Neural progenitor cell (in vitro differentiated cells): ENCODE measurements at places on chromosomes 1 and 21. TPM values are rescaled to one million over a fixed set of nuclear protein-coding genes. Genes with fewer than 3 reads are reported as not detected.

DNA sequence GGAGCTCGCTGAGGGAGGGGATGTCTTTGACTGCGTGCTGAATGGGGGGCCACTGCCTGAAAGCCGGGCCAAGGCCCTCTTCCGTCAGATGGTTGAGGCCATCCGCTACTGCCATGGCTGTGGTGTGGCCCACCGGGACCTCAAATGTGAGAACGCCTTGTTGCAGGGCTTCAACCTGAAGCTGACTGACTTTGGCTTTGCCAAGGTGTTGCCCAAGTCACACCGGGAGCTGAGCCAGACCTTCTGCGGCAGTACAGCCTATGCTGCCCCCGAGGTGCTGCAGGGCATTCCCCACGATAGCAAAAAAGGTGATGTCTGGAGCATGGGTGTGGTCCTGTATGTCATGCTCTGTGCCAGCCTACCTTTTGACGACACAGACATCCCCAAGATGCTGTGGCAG lies 1.4 kb downstream of the TSSK3 start:
- DNase-seq = no peak

DNA sequence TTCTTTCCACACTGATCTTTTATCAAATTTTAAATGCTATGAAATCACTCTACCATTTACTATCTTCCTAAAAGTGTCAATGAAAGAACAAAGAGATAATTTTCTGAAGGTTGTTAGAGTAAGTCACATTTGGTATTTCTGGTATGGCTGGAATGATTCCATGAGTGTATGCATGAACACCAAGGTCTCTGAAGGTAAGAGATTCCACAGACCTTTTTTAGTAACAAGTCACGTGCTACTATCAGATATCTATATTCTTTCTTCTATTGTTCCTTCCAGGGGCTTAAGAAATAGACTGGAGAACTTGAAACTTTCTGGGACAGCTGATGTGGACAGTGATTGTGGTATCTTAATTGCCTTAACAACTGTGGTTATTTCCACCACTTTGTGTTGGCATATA lies 265.0 kb downstream of the SDCCAG8 start:
- DNase-seq = no peak

DNA sequence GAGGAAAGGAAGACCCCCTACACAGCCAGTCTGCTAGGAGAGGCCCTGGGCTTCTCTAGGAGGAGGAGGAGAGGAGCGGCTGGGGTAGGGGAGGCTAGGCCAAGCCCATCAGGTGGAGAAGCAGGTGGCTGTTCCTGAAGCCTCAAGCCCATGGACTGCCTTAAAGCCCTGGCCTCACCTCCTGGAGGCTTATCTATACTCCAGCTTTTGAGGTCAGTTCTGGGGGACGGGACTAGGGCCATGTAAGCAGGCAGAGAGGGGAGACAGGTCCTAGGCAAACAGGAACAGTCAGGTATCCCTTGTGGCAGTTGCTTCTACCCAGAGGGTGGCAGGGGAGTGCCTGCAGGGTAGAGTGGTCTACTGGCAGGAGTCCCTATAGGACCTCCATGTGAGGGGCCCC lies 40.6 kb downstream of the KCNC4 start:
- no peak for DNase-seq

- no peak for DNase-seq
Measured at GRCh38 chr1:66135161-66135560, 342.5 kb downstream of the PDE4B start.

- peak; percentile 46 for DNase-seq
Measured at GRCh38 chr1:37633040-37633937, 1.4 kb downstream of the RSPO1 start.

DNA sequence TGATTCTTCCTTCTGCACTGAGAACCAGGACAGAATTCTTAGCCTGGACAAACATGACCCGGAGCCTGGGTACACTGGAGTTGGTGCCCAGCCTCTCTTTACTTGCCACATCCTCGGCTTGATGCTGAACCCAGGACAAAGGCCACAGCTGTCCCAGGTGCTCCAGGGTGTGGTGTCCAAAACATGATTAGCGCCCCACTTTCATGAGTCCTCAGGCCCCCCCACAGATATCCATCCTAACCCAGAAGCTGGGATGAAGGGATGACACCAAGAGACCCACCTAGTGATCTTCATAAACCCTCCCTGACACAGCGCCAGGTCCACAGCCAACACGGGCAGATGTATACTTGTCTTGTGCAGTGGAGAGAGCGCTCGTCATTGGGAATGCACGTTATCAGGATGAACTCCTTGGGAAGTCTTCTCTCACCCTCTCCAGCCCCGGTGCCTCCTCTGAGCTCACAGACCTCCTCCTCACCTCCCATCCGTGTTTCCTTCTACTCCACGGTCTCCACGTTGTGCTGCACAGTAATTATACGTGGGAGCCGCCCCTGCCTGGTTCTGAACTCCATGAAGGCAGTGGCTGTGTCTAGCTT lies 3.6 kb downstream of the ABCA4 start:
- no peak for DNase-seq

- DNase-seq = no peak
Measured at GRCh38 chr21:36200081-36200561, 43.5 kb downstream of the DOP1B start.

DNA sequence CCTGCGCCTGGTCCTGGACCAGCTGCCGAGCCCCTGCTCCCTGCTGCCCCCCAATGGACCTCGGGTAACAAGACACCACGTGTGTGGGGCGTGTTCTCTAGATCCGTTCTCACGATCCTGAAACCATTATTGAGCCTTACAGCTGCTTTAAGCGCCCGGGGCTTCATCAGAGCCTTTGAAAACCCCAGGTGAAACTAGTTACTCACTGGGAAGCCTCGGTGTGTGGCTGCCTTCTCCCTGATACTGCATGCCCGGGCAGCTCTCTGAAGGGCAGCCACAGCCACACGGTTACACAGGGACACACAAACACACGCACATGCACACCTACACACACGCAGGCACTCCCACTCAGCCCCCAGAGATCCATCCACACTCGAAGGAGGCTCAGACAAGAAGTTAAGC lies 5.3 kb downstream of the HES2 start:
- peak; percentile 87 for DNase-seq

GRCh38 chr1:42833981-42834380 lies 12.4 kb upstream of the ZNF691 start:
- DNase-seq = no peak

DNA sequence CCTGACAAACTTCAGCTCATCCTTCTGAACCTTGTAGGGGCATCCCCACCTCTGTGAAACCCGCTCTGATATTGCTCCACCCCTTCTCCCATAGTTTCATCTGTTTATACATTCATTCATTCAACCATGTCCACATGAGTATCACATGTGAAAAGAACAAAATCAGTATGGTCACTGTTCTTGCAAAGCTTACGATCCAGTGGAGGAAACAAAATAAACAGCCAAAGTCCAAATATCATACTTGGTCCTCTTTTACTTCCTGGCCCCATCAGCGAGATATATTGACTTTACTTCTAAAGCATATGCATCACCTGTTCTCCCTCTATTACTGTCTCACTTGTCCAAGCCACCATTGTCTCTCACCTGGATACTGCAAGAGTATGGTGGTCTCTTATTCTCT lies 35.6 kb downstream of the C8A start:
- no peak for DNase-seq

GRCh38 chr1:207811920-207812720 lies 60.3 kb downstream of the CD46 start:
- peak; percentile 32 for DNase-seq

GRCh38 chr1:24683713-24684162 lies 40.6 kb downstream of the SRRM1 start:
- DNase-seq = no peak

GRCh38 chr1:89719502-89720306 lies 86.8 kb downstream of the LRRC8C start:
- peak; percentile 50 for DNase-seq

DNA sequence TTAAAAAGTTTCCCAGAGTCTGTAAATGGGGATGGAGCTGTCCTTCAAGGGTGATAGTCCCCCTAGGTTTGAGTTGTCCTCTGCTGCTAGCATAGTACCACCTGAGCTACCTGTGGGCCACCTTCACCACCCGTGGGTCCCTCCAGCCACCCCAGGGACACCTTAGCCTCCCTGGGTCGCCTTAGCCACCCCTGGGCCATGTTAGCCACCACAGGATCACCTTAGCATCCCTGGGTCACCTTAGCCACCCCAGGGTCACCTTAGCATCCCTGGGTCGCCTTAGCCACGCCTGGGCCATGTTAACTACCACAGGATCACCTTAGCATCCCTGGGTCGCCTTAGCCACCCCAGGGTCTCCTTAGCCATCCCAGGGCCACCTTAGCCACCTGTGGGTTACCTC lies 67.1 kb downstream of the ADARB1 start:
- no peak for DNase-seq

- no peak for DNase-seq
Measured at GRCh38 chr1:47759936-47760629, 237.1 kb downstream of the TRABD2B start.

DNA sequence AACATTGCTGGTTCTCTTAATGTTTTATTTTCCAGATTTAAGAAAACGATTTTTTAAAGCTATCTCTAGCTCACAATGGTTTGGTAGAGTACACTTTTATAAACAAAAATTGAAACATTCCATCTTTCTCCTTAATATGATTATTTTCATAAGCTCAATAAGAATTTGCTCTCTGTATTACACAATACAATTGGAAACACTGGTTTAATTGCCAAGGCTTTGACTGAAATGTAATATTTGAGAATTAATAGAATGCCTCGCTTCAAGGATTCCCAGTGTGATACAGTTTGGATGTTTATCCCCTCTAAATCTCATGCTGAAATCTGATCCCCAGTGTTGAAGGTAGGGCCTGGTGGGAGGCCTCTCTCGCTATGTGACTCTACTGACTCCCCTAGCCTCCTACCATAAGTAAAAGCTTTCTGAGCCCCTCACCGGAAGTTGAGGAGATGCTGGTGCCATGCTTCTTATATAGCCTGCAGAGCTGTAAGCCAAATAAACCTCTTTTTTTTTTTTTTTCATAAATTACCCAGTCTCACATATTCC lies 67.4 kb downstream of the DDAH1 start:
- peak; percentile 39 for DNase-seq

DNA sequence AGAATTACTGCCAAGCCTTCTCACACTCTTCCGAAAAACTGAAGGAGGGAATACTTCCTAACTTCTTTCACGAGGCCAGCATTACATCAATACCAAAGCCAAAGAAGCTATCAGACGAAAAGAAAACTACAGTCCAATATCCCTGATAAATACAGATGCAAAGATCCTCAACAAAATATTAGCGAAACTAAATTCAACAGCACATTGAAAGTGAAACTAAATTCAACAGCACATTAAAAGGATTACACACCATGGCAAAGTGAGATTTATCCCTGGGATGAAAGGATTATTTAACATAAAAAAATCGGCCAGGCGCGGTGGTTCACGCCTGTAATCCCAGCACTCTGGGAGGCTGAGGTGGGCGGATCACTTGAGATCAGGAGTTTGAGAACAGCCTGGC lies 176.8 kb downstream of the FAF1 start:
- DNase-seq = no peak

GRCh38 chr1:118928739-118929554 lies 59.2 kb downstream of the TBX15 start:
- DNase-seq = peak; percentile 78

GRCh38 chr1:64861611-64862010 lies 104.7 kb downstream of the JAK1 start:
- peak; percentile 73 for DNase-seq

- no peak for DNase-seq
Measured at GRCh38 chr1:86231076-86231475, 74.5 kb upstream of the COL24A1 start.

DNA sequence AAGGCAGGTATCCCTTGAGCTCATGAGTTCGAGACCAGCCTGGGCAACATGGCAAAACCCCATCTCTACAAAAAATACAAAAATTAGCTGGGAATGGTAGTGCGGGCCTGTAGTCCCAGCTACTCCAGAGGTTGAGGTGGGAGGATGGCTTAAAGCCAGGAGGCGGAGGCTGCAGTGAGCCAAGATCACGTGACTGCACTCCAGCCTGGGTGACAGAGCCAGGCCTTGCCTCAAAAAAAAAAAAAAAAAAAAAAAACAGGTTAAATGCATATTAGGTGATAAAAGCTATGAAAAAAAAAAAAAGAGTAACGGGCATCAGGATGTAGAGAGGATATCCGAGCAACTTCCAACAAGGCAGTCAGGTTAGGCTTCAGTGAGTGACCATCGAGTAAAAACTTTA lies 2.8 kb upstream of the SRRM1 start:
- peak; percentile 29 for DNase-seq

DNA sequence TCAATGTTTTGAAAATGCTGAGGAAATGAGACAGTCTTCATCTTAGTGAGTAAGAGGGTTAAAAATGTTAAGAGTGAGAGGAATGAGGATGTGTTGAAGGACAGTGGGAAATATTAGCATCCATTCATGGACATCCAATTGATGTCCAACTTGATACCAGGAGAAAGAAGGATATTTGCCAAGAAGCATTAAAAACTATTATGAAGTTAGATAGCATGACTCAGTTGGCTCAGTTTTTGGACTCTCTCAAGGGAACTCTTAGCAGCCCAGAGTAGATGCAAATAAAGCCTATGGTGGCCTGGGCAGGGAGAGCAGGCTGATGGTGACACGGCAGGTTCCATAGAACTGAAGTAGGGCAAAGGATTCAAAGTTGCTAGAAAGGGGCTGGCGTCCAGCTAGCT lies 171.0 kb downstream of the ZZZ3 start:
- no peak for DNase-seq

The LEMD1 gene
- total RNA-seq = 15.0 and 79.0 TPM in 2 replicates

The CD52 gene
- 2.5 and 7.3 TPM in 2 replicates for total RNA-seq

The KDM5B gene
- 219 and 283 TPM in 2 replicates for total RNA-seq

The NCF2 gene
- not detected in 2 replicates for total RNA-seq

The DMRTA2 gene
- 0.46 TPM in 1 of 2 replicates, not detected in the other for total RNA-seq

The SPRR4 gene
- total RNA-seq = not detected in 2 replicates

The PCBP3 gene
- total RNA-seq = 4.6 and 6.7 TPM in 2 replicates

The FAM163A gene
- 0.11 and 0.40 TPM in 2 replicates for total RNA-seq

The DENND1B gene
- 12.2 and 13.1 TPM in 2 replicates for total RNA-seq

The COL8A2 gene
- total RNA-seq = 0.06 TPM in 1 of 2 replicates, not detected in the other
